HT-29 (cell line): ENCODE measurements at places on chromosomes 5 and 9. TPM values are rescaled to one million over a fixed set of nuclear protein-coding genes. Genes with fewer than 3 reads are reported as not detected.
A peak's percentile ranks its signal among the peaks of the same experiment; 100 is the strongest.

DNA sequence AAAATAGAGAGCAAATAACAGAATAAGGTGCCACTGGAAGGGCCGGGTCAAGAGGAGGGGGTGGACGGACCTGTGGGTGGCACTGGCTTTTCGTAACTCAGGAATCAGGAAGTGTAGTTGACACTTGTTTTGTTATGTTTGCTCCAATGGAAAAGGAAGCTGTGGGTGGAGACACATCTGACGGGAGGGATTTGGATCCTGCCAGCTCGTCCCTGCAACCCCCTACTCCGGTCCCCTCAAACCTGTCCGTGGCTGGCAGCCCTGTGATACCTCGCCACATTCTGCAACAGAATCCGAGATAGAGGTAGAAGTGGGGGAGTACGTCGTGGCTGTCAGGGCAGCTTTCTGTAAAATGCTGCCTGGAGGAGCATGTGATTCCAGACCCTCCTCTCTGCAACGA lies 104.2 kb upstream of the IER5L start:
- no peak for DNase-seq

DNA sequence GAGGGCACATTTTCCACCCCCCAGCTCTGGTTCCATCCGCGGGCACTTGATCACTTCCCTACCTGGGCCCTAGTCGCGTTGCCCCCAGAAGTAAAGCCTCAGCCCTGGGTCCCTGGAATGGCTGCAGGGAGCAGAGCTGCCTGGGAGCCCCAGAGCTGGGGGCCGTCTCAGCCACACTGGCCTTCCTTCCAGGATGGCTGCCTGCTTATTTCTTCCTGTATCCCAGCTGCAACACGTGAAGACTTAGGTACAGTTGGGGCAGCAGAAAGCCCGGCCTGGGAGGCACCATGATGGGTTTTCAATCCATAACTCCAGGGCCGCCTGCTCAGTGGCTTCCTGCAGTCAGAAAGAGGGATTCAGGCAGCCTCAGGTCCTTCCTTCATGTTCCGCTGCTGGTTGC lies 232.3 kb downstream of the IRX2 start:
- no peak for DNase-seq

FAM193B gene
- 32.8 and 61.4 TPM in 2 replicates for total RNA-seq

DNA sequence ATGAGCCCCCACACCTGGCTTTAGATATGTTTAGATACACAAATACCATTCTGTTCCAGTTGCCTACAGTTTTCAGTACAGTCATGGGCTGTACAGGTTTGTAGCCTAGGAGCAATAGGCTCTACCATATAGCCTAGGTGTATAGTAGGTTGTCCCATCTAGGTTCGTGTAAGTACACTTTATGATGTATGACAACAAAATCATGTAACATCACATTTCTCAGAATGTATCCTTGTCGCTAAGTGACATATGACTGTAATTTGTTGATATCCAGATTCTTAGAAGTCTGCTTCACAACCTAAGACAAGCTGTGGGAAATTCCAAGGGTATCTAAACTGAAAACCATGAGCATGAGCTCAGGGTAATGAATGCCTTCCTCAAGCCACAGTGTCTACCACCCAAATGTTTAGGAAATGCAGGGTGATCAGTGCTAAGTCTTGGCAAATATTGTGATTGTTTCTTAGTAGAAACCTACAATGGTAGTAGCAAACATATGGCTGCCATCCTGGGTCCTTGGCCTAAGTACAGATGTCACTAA lies 8.4 kb downstream of the ECM2 start:
- no peak for DNase-seq

DNA sequence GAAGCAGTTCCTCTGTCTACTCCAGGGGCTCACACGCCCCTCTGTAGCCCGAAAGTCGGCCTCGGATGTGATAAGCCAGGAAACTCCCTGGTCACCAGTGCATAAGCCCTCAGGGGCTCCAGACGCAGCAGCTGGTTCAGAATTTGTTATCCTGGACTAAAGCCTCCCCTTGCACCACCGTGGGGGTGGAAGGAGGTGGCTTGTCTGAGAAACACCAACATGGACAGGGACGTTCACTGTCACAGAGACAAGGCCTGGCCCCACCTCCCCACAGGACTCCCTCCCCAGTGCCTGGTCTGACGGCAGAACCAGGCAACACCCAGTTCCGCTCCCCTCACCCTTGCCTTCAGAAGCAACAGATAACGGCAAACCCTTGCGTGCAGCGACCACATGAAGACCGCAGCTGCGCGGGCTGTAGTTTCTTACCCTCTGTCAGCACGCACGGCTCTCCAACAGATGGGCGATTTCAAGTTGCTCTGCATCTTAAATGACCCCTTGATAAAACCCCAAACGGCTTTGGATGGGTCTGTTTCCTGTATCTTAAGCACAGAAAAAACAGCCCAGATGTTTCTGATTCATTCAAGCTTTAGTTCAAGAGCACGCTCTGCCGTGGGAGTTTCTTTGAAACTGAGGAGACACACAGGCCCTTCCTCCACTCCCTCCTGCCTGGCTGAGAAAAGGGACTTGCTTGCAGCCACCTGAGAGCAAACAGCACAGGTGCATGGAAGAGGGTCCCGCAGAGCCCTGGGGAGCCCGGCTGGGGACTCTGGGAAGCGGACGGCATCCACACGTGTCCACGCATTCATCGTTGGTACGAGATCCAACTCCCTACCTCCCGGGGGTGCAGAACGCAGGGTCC lies 44.7 kb upstream of the NKD2 start:
- DNase-seq, result no peak

DNA sequence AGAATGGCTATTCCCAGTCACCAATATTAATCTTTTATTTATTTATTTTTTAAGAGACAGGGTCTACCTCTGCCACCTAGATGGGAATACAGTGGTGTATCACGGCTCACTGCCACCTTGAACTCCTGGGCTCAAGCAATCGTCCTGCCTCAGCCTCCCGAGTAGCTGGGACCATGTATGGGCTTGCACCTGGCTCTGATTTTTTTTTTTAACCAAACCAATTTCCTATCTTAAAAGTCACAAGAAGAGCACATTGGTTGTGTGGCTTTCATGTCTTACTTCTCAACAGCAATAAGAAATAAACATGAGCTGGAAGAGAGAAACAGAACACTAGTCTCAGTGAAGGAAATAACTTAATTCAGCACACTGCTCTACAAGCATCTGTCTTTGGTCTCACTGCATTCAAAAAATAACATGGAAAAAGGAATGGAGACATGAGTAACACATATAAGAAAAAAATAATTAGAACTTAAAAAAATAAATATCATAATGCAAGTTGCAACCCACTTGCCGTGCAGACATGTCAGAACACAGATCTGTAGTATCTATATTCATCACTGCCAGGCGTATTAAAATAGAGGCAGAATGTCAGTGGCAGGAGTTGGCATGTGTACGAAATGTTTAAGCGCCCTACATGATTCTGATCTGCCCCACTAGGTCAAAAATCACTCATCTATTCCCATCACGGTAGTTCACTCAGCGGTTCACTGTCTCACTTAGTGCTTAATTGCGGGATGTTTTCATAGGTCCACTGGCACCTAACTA lies 66.4 kb downstream of the EFNA5 start:
- no peak for DNase-seq

GRCh38 chr5:122816756-122817155 lies 28.7 kb upstream of the SNX24 start:
- DNase-seq, result no peak

PSD2 gene
- total RNA-seq, result 0.05 TPM in 1 of 2 replicates, not detected in the other

OR1J4 gene
- total RNA-seq, result not detected in 2 replicates

GRCh38 chr5:634191-634590 lies 22.1 kb downstream of the CEP72 start:
- no peak for DNase-seq

- DNase-seq, result no peak
These were observed 92.4 kb downstream of the RORB start for GRCh38 chr9:74589576-74589975.

CCT5 gene
- 594 and 703 TPM in 2 replicates for total RNA-seq

DNA sequence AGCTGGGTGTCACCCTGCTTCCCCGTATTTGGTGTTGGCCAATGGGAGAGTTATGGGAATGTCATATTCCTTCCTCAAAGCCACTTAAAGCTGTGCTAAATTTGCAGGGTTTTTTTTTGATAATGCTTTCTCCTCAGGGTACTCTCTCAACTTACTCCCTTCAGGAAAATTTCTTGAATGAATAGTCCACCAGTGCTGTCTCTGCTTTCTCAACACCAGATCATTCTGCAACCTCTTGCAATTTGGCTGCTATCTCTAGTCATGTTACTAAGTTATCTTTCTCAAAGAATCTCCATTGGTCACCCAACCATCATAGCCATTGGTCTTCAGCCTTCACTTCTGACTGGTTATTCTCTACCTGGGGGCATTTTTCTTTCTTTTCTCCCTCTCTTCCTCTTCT lies 13.4 kb upstream of the TNFAIP8 start:
- no peak for DNase-seq

DNA sequence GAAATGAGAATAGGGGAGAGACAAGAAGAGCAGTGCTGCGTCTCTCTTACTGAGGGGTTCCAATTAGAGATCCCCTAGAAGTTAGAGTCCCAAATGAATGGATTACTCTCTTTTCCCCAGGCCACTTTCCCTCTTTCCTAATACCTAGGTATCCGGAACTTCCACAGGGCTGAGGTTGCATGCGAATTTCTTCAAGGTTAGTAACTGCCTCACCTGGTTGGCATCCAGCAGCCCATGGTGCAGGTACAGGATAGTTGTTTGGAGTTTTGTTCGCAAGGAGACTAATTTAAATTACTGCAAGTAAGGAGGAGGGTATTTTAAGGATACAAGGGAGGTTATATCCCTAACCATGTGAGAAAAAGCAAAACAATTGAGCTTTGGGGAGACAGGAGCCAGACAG lies 52.4 kb upstream of the JAK2 start:
- DNase-seq, result no peak

- DNase-seq, result no peak
These were observed 82.2 kb downstream of the SLC28A3 start for GRCh38 chr9:84258371-84258770.

DNA sequence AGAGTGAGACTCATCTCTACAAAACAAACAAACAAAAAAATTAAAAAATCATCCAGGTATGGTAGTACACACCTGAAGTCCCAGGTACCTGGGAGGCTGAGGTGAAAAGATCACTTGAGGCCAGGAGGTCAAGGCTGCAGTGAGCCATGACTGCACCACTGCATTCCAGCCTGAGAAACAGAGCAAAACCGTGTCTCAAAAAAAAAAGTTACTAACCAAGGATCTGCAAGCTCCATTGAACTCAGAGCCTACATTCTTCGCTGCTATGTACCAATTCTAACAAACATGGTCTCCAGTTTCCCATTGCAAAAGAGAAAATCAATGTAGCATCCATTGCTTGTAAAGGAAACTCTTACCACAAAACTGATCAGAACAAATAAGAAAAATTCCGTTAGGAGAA lies 33.5 kb downstream of the MTMR12 start:
- DNase-seq, result no peak

DNA sequence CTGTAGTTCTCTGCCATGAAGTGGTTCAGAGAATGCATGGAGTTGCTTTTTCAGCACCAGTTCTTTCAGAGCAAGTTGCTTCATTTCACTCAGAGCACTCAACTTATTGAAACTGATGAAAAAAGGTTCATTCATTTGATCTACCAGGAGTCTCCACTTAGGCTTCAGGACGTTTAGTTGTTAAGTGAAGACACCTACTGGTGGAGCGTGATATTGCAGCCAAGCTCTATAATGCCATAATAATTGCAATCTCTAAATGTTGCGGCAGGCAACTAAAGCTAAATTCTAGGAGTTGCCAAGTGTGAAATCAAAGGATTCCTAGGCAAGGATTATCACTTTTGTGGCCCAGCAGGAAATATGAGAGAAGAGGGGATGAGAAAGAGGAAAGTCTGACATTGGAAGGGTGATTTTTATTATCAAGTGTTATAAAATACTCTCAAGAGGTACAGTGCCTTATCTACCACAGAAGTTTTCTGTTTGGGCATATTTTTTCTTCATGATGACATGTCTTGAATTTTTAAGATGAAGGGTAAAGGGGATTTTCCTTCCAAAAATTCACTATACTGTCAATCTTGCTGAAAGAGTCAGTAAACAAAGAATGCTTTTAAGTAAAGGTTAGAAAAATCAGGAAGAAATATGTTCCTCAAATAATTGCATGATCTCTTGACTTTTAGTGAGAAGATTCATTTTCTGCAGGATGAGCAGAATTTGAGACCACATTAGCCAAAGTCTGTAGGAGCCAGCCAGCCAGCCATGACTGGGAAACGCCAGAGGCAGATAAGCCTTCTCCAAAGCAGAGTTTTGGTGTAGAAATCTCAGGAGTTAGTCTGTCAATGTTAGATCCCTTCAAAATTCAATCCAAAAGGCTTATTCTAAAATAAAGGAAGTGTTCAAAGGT lies 83.4 kb downstream of the SH3PXD2B start:
- DNase-seq, result peak; percentile 77

EQTN gene
- total RNA-seq, result 0.18 TPM in 1 of 2 replicates, not detected in the other

EGFLAM gene
- total RNA-seq, result not detected in 2 replicates

- DNase-seq, result peak; percentile 68
These were observed 31.0 kb upstream of the F2R start for GRCh38 chr5:76684756-76685519.

DNA sequence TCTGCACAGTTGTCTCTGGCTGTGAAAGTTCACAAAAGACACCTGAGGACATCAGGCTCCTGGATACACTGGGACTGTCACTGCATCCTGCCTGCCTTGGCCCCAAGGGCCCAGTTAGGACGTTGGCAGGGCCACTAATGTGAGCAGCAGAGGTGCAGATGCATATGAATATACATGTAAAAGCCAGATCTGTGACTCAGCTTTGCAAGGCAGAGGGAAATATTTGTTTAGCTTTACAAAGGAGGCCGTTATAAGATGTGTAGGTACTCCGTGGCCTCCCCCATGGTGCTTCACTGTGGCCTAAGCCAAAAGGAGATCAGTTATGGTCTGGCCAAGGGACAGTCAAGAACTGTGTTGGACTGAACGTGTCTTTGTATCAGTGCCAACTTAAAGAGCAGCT lies 4.1 kb upstream of the C1QTNF3 start:
- DNase-seq, result no peak

- peak; percentile 79 for DNase-seq
These were observed 37.9 kb upstream of the GABRP start for GRCh38 chr5:170745481-170746071.

DNA sequence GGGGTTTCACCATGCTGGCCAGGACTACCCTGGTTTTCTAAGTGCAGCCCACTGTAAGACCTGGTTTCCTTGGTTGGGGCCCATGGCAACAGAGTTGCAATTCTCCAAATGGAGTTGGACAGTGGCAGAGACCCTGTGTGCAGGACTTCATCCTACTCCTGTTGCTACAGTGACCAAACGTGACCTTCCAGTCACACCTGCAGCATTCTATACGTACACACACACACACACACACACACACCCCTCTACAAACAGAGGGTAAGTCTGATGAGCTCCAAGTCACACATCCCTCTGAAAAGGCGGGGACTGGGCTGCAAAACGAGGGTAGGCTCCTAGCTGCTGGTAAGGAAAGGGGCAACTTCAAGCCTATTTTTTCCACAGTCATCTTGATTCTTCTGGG lies 23.6 kb downstream of the LHFPL2 start:
- DNase-seq, result no peak
